ENCODE measurements at places on chromosomes 11 and 22.

DNA sequence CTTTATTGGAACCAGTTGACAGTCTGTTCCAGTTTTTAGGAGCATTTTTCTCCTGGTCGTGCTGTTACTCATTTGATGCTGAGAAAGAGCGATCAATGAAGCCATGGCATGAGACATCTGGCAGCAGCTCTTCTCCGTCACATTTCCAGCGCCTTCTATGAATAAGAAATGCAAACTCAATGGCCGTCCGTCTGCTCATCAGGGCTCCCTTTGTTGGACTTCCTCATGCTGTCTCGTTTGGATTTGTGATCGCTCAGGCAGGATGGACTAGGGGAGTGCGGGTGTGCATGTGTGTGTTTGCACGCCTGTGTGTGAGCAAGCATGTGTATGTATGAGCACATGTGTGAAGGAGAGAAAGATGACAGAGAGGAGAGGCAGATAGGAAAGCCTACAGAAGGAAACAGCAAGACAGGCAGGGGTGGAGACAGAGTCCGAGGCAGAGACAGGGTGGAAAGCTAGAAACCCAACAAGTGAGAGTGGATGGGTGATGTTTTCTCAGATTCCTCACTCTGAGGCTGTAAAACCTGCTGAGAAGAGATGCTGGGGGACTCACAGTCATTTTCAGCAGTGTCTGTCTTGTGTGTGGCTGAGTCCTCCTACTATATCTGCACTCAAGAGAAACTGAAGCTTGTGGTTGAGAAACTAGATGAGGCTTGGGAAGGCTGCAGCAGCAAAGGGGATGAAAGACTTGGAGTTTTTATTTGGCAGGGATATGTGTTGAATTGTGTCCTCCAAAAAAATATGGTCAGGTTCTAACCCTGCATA, 56.0 kb upstream of the CLMP start:
- DNase-seq = no peak

DNA sequence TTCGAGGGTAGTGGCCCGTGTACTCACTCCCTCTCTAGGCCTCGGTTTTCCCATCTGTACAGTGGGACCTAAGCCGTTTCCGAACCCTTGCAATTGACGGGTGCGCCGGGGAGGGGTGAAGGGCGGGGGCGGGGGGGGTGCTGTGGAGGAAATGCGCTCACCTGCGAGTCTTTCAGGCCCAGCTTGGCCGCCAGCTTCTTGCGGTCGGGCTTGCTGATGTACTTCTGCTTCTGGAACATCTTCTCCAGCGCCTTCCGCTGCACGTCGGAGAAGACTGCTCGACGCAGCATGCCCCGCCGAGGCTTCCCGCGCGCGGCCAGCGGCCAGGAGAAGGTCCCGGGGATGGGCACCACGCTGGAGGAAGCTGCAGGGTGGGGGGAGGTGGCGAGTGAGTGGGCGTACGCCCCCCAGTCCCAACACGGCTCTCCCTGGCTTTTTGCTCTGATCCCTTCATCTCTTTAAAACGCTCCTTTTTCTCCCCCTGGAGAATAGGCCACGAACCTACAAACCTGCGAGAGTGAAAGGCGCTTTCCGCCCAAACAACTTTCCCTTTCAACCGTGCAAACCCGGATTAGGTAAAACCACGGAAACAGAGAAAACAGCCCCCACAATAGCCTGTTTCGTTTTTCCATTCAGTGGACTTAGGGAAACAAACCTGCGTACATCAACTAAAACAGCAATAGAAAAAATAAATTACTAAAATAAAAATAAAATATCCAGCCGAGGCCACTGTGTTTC, 3.2 kb downstream of the DBX1 start:
- no peak for DNase-seq

- no peak for DNase-seq
Observed at GRCh38 chr11:1134848-1135445, 22.8 kb upstream of the MUC5AC start.

- DNase-seq = no peak
Observed at GRCh38 chr11:35173011-35173511, 34.1 kb downstream of the CD44 start.

- DNase-seq = no peak
Observed at GRCh38 chr11:57214098-57214417, 23.0 kb downstream of the APLNR start.

DNA sequence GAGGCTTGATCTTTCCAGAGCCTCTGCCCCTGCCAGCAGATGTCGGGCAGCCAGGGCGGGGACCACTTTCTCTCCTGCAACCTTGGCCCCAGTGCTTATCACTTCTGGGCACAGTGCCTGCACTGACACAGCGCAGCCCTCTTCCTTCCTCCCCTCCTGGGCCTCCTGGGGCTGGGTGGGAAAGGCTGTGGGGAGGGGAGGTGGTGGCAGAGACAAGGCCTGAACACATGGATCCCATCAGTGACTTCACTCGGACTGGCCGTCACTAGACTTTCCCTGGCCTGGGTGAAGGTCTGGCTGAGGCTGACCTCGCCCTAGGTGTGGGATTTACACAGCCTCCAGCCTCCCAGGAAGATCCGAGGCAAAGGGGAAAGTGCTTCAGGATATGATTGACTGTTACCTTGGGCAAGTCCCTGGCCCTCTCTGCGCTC, 68.1 kb downstream of the LRRC32 start:
- DNase-seq = no peak

- DNase-seq = no peak
Observed at GRCh38 chr11:8649361-8649760, 33.1 kb downstream of the TRIM66 start.

- no peak for DNase-seq
Observed at GRCh38 chr11:113697111-113697510, 9.0 kb downstream of the TMPRSS5 start.

- DNase-seq = no peak
Observed at GRCh38 chr11:126106594-126107328, 44.1 kb upstream of the CDON start.
